NCI-H524 (cell line): ENCODE measurements at places on chromosomes 6 and 20.

DNA sequence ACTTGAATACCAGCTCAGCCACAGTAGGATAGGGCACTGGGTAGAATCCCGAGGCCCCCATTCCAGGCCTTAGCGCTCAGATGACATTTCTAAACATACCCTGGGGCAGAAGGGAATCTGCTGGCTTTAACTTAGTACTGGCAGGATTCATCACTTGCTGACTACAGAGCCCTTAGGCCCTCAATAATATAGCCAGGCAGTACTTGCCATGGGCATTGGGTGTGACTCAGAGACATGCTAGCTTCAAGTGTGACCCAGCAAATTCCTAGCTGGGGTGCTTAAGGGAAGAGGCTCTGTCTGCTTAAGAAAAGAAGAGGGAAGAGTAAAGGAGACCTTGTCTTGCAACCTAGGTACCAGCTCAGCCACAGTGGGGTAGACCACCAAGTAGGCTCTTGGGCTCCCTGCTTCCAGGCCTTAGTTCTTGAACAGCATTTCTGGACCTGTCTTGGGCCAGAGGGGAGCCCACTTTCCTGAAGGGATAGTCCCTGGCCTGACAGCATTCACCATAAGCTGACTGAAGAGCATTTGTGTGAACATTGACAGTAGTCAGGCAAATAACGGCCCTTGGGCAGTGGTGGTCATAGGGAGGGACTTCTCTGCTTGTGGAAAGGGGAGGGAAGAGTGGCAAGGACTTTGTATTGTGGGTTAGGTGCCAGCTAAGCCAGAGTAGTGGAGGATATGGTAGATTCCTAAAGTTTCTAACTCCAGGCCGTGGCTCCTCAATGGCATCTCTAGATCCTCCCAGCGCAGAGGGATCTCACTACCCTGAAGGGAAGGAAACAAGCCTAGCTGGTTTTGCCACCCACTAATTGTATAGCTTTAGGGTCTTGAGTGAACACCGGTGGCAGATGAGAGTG is 48.5 kb upstream of the HACE1 start:
- no peak for DNase-seq

GRCh38 chr6:143368426-143368825 is 82.1 kb downstream of the ADAT2 start:
- no peak for DNase-seq

- DNase-seq: no peak
These were observed 9.6 kb upstream of the MOXD1 start for GRCh38 chr6:132410830-132411229.

DNA sequence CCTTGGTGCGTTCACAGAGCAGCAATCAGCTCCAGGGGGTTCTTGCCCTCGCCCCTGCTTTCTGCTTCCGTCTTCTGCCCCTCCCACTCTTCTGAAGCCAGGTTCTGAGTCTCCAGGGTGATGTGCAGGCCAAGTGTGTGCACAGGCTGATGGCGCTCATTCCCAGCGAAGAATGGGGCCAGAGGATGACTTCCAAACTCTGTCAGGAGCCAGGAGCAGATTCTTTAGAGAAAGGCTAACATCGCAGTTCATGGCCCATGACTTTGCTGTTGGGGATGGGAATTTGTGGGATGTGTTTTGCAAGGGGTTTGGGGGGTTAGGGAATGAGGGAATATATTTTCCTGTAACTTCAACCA is 56.1 kb upstream of the CCN6 start:
- DNase-seq: no peak

- DNase-seq: peak; percentile 28
These were observed 20.7 kb upstream of the ELOVL2 start for GRCh38 chr6:11064836-11065235.

GRCh38 chr20:59972037-59972801 is 14.0 kb downstream of the CDH26 start:
- no peak for DNase-seq
